Right lobe of liver (tissue), 6 donors: ENCODE measurements at places on chromosomes 5 and 9.
A peak's percentile ranks its signal among the peaks of the same experiment; 100 is the strongest.

GRCh38 chr5:96741891-96742309, 65.8 kb downstream of the ERAP1 start:
- H3K4me1 ChIP-seq = no peaks in the 10 kb centered on the region
- no peak for DNase-seq
- H3K4me3 ChIP-seq = no peak overlapping the region
- peaks cover 96% of the 10 kb centered on the region for H3K36me3 ChIP-seq
- H3K27me3 ChIP-seq = no peaks in the 10 kb centered on the region

- no peak for DNase-seq
- no peaks in the 10 kb centered on the region for H3K36me3 ChIP-seq
- no peak overlapping the region for H3K4me3 ChIP-seq
- H3K27ac ChIP-seq = no peak overlapping the region
- H3K4me1 ChIP-seq = no peaks in the 10 kb centered on the region
Measured at GRCh38 chr5:57549566-57549965, 67.0 kb upstream of the ACTBL2 start.

DNA sequence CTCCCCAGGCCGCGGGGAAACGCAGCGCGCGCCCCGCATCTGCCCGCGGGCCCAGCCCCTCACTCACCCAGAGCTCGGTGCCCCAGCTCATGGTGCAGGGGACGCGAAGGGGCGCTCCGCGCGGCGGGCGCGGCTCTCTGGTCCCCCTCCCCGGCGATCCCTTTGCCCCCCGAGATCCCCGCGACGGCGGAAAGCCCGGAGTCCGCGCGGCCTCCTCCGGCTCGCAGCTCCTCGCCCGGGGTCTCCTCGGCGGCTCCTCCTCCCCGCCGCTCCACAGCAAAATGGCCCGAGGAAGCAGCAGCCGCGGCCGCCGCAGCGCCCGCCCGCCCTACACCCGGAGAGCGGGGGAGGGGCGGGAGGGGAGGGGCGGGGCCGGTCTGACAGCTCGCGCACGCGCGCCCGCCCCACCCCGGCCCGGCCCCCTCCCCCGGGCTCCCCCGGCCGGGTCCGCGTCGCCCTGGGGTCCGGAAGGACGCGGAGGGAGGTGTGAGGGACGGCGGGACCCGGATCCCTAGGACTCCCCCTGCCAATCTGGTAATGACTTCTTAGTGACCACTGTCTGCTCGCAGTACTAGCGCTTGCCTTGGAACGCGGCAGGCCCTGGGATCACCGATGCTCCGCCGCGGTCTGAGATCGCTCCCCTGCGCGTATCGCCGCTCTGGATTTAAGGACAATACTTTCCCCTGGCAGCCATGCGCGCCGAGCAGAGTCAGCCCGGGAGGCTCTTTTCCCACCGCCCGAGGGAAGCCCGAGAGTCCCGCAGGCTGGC, at the start of gene FNBP1:
FNBP1 (minus strand) TSS at position 305 of the 769 bp plus-strand sequence; CDS start at position 91, 214 bp downstream.
- H3K27me3 ChIP-seq = no peaks in the 10 kb centered on the region
- H3K4me3 ChIP-seq = peak within 1 kb of the TSS; percentile 83
- H3K27ac ChIP-seq = peak within 1 kb of the TSS; percentile 89
- peak; percentile 86 for DNase-seq
- H3K36me3 ChIP-seq = no peaks in the 10 kb centered on the region

DNA sequence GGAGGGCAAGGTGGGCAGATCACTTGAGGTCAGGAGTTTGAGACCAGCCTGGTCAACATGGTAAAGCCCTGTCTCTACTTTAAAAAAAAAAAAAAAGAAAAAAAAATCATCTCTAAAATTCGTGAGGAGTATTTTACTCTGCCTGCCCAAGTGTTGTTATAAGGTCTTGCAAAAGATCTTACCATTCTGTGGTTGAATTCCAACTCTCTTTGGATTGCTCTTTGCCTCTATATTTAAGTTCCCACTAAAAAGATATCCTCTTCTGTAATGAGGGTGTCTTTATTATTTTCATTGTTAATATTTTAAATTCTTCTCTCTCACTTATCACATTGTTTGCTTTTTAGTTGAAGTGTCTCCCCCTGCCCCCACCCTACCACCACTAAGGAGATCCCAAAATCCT, 33.4 kb downstream of the CREBRF start:
- H3K36me3 ChIP-seq = peaks cover 15% of the 10 kb centered on the region
- H3K27me3 ChIP-seq = no peaks in the 10 kb centered on the region
- no peak overlapping the region for H3K4me3 ChIP-seq

- no peak for DNase-seq
- H3K27ac ChIP-seq = no peak overlapping the region
- no peaks in the 10 kb centered on the region for H3K4me1 ChIP-seq
- no peaks in the 10 kb centered on the region for H3K36me3 ChIP-seq
Measured at GRCh38 chr5:139976703-139977102, 66.4 kb downstream of the NRG2 start.

GRCh38 chr9:8208465-8208864, 408.9 kb upstream of the DMAC1 start:
- no peaks in the 10 kb centered on the region for H3K4me1 ChIP-seq
- no peak overlapping the region for H3K4me3 ChIP-seq
- no peaks in the 10 kb centered on the region for H3K36me3 ChIP-seq
- no peaks in the 10 kb centered on the region for H3K27me3 ChIP-seq

- H3K4me1 ChIP-seq = no peaks in the 10 kb centered on the region
- no peaks in the 10 kb centered on the region for H3K27me3 ChIP-seq
- no peak for DNase-seq
- H3K4me3 ChIP-seq = no peak overlapping the region
Measured at GRCh38 chr5:98066910-98067309, 706.6 kb upstream of the RGMB start.

DNA sequence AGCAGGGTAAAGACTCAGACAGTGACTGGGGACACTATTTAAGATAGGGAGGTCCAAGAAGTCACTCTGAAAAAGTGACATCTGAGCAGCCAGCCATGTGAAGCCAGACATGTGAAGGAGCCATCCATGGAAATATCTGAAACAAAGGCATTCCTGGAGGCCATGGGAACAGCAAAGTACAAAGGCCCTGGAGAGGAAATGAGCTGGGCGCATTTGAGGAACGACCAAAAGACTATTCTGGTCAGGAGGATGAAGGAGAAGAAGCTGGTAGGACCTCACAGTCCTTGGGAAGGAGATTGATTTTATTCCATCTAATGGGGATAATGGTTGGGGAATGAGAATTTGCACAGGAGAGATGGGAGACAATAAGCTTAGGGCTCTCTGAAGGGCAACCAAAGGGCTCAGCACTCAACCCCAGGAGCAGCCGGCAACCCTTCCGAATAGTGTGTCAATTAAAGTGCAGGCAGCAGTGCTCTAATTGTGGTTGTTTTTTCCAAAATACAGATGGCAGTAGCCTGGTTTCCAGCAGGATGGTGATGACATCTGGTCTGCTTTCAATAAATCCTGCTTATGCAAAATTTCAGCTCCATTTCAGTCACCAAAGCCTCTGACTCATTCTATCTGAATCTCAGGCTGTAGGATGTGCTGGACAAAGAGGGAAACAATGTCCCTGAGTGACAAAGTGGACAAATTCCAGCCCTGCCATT, 26.7 kb downstream of the FOXI1 start:
- no peak for DNase-seq
- H3K4me3 ChIP-seq = no peak overlapping the region
- no peaks in the 10 kb centered on the region for H3K27me3 ChIP-seq
- H3K36me3 ChIP-seq = no peaks in the 10 kb centered on the region
- H3K4me1 ChIP-seq = no peaks in the 10 kb centered on the region
- no peak overlapping the region for H3K27ac ChIP-seq

DNA sequence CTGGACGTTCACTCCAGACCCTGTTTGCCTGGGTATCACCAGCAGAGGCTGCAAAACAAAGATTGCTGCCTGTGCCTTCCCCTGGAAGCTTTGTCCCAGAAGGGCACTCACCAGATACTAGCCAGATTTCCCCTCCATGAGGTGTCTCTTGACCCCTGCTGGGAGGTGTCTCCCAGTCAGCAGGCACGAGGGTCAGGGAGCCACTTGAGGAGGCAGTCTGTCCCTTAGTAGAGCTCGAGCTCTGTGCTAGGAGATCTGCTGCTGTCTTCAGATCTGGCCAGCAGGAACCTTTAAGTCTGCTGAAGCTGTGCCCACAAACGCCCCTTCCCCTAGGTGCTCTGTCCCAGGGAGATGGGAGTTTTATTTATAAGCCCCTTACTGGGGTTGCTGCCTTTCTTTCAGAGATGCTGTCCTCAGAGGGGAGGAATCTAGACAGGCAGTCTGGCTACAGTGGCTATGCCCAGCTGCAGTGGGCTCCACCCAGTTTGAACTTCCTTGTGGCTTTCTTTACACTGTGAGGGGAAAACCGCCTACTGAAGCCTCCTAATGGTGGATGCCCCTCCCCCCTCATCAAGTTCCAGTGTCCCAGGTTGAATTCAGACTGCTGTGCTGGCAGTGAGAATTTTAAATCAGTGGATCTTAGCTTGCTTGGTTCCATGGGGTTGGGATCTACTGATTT, 253.9 kb downstream of the SPATA31D1 start:
- H3K27me3 ChIP-seq = no peaks in the 10 kb centered on the region
- no peaks in the 10 kb centered on the region for H3K4me1 ChIP-seq
- no peak overlapping the region for H3K27ac ChIP-seq
- no peak overlapping the region for H3K4me3 ChIP-seq
- DNase-seq = no peak

DNA sequence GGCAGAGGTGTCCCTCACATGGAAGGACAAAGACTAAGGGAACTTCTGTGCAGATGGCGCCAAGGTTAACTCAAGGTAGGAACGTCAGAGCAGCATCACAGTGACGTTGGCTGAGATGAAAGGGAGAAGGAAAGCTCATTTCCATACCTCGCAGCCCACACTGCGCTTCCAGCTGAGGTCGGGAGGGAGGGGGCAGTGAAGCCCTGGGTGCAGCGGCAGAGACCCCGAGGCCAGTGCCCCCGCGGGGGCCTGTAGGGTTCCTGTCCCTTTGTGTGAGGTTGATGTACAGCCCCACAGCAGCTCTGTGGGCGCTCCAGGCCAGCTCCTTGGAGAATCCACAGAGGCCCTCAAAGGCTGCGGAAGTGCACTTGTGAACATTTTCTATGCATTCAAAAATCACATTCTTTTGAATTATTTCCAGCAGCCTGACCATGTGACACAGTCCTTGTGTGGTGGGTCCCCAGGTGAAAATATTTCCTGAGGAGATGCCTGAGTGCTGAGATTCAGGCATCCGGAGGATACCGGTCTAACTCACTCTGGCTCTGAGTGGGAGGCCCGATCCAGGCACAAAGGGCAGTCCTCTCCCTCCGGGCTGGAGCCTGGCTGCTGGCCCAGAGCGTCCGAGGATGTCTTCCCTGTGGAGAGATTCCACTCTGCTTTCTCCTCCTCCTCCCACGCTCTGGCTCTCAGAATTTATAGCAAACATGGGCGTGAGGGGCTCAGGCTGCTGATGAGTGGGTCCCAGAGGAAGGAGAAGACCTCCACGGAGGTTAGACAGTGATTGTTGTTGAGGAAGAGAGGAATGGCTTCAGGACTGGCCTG, 150.7 kb downstream of the ICE1 start:
- no peak overlapping the region for H3K27ac ChIP-seq
- no peak for DNase-seq
- H3K4me3 ChIP-seq = no peak overlapping the region
- H3K27me3 ChIP-seq = no peaks in the 10 kb centered on the region
- no peaks in the 10 kb centered on the region for H3K36me3 ChIP-seq
- no peaks in the 10 kb centered on the region for H3K4me1 ChIP-seq

DNA sequence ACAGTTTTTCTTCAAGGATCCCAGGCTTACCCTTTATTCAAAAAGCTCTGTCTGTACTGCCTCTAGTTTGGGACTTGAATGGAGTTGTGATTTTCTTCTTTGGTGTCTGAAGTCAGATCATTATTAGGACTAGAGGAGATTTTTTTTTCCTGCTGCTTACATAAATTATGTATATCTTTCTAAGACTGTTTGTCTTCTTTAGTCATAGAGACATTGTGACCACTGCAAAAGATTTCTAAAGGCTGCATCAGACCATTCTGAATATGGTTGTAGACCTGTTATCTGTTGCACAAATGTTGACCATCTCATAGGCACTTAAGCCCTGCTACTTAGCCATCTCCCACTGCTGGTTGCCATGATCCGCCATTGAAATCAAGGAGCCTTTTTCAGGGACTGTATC, 238.5 kb upstream of the SMARCA2 start:
- no peaks in the 10 kb centered on the region for H3K36me3 ChIP-seq
- no peak overlapping the region for H3K27ac ChIP-seq
- no peaks in the 10 kb centered on the region for H3K4me1 ChIP-seq
- no peaks in the 10 kb centered on the region for H3K27me3 ChIP-seq

GRCh38 chr5:168408561-168409305, 77.5 kb upstream of the RARS1 start:
- no peak overlapping the region for H3K27ac ChIP-seq
- H3K27me3 ChIP-seq = no peaks in the 10 kb centered on the region
- DNase-seq = no peak
- H3K4me3 ChIP-seq = no peak overlapping the region

- no peaks in the 10 kb centered on the region for H3K36me3 ChIP-seq
- H3K27me3 ChIP-seq = no peaks in the 10 kb centered on the region
- no peak overlapping the region for H3K27ac ChIP-seq
- no peak for DNase-seq
Measured at GRCh38 chr5:121019734-121020133, 555.6 kb downstream of the PRR16 start.

DNA sequence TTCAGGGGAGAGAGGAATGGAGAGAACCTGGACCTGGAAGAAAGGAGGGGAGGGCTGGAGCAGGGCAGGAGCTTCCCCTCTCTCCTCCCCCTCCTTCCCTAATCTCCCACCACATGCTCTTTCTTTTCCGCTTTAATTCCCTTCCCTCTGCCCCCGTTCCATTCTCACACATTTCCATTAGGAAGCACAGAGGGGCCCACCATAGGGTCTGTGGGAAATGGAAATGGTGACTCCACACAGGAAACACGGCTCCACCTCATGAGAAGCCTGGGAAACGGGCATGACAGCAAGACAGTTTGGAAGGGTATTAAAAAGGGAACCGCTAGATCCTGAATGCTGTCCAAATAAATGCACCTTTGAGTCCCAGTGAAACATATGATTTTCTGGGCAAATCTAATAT, 64.9 kb upstream of the ENTREP1 start:
- H3K27me3 ChIP-seq = no peaks in the 10 kb centered on the region
- no peaks in the 10 kb centered on the region for H3K4me1 ChIP-seq
- H3K27ac ChIP-seq = no peak overlapping the region
- no peak for DNase-seq
- peaks cover 12% of the 10 kb centered on the region for H3K36me3 ChIP-seq

GRCh38 chr5:111892949-111893348, 136.0 kb upstream of the NREP start:
- no peaks in the 10 kb centered on the region for H3K27me3 ChIP-seq
- no peak overlapping the region for H3K27ac ChIP-seq
- no peak for DNase-seq
- H3K4me1 ChIP-seq = no peaks in the 10 kb centered on the region
- no peak overlapping the region for H3K4me3 ChIP-seq
- H3K36me3 ChIP-seq = no peaks in the 10 kb centered on the region

GRCh38 chr5:98605426-98605825, 168.0 kb upstream of the RGMB start:
- H3K36me3 ChIP-seq = no peaks in the 10 kb centered on the region
- no peak overlapping the region for H3K4me3 ChIP-seq
- no peaks in the 10 kb centered on the region for H3K27me3 ChIP-seq
- DNase-seq = no peak
